ENCODE measurements at places on chromosomes 3 and 15.

- no peak for DNase-seq
Observed at GRCh38 chr3:188471723-188472122, 317.8 kb downstream of the LPP start.

DNA sequence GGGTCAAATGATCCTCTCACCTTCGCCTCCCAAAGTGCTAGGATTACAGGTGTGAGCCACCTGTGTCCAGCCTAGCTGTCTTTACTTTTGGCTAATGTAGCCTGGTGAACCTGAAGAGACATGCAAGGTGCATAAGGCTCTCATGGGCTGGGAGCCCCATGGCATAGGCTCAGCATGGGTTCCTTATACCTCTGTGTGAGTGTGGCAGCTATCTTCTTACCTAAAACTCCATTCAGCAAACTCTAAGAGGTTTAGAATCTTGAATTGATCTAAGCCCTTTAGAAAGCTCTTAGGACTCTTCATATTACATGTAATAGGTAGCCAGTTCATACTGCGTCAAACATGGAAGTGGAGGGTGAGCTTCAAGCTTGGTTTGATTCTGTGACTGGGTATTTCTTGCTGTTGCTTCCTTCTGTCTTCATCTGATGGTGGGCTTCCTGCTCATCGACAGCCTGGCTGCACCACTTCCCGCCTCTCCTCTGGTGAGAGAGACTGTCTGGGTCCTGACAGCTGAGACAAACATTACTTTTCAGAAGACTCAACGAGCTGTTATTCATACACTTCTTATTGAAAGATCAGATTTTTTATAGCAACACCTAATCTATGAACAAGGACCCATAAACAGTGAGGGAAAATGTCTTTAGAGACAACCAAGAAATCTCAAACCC lies 19.2 kb upstream of the TKT start:
- no peak for DNase-seq

GRCh38 chr3:55885721-55886120 lies 398.6 kb upstream of the WNT5A start:
- DNase-seq: no peak

DNA sequence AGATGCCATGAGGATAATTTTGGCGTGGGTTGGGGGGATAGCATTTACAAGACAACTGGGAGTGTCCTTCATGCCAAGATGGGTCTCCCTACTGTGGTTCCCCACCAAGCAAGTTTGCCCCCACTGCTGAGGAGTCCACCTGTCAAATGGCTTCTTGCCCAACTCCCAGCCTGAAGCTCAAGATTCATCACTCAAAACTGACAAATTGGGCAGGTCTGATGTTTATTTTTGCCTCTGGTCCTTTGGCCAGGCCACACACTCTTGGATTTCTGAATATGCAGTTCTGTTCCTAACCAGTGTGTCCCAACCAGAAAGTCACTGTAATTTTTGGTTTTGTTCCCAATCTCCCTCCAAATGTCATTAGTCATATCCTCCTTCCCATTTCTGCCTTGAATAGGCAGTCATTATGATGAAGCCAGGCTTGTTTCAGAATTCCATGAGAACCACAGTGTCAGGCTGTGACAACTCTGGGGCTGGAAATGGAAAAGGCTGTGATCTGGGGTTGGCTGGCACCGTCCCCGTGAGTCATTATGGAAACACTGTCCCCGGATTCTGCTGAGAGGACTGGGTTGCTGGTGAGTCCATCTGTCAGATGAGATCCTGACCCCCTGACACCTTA lies 29.3 kb upstream of the MEF2A start:
- no peak for DNase-seq

DNA sequence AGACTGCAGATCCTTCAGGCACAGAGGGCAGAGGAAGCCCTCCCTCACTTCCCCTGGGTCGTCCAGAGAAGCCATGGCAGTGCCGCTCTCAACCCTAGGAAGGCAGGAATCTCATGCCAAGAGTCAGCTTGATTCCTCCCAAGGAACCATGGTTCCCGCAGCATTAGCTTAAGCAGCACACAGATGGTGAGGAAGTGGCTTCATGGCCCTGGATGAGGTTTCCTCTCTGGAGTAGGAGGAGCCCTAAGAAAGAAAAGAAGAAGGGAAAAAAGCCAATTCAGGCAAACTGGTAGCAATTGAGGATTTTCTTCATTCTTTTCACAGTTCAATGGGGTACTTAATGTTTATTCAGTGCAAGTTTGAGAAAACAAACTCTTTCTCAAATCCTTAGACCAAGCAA lies 2.9 kb downstream of the RBSN start:
- no peak for DNase-seq

GRCh38 chr3:32296251-32297204 lies 58.0 kb downstream of the CMTM8 start:
- DNase-seq: peak; percentile 27

DNA sequence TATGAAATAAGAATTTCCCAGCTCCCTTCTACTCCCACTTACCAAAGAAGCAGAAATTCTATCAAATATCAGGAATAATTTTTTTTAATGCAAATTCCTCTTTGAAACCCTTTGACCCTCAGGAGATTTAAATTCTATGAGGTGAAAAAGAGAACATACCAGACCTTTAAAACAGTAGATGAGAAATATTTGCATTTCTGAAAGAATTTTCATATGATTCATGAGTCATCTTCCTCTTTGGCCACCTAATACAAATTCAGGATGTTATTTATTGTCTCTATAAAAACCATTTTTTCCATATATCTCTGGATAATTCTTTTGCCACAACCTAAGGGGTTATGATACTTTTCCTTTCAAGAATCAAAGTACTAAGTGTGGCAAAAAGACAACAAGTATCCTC lies 67.3 kb upstream of the ST3GAL6 start:
- no peak for DNase-seq

DNA sequence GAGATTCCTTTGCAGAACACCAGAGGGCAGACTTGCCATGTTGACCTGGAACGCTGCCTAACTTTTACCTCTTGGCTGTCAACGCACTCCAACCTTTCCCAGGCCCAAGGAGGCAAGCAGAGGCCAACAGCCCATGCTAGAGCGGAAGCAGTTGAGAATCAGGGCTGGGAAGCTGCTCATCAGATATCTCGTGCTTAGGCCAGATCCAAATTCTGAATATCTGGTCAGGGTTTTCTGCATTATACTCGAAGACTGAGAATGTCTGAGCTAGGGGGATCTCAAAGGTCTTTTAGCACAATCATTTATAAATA lies 2.5 kb downstream of the XIRP1 start:
- DNase-seq: peak; percentile 11

GRCh38 chr3:135008326-135008725 lies 213.3 kb downstream of the EPHB1 start:
- DNase-seq: no peak

DNA sequence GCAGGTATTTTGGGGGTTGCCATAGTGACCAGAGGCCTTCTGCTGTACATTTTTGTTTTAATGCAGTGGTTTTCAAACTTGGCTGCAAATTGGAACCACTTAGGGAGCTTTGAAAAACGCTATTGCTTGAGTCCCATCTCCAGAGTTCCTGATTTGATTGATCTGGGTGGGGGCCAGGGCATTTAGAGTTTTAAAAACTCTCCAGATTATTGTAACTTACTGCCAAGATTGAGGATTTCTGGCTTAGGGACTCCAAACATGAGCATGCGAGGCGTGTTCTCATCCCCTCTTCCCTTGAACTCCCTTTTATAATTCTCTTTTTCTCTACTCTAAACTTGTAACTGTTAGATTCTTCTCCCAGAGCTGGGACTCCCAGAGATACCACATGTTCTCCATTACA lies 340.8 kb upstream of the SUCLG2 start:
- DNase-seq: no peak

- no peak for DNase-seq
Observed at GRCh38 chr3:132160198-132160597, 125.4 kb upstream of the CPNE4 start.

DNA sequence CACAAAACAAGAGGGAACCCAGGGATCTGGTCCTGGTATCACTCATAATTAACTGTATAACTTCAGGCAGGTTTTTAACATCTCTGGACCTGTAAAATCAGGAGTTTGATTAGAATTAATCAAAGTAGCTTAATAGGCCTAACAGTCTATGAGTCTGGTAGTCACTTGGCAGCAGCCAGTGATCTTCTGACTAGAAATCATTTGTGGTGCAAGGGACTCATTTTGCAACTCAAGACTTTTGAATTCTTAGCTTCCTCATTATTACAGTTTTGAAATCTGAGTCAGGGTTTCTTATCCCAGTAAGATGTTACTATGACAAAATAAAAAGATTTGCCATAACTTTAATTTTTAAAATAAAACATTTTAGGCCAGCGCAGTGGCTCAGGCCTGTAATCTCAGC lies 70.8 kb downstream of the TMCC1 start:
- no peak for DNase-seq

GRCh38 chr3:136332776-136333175 lies 82.6 kb downstream of the PCCB start:
- DNase-seq: no peak

DNA sequence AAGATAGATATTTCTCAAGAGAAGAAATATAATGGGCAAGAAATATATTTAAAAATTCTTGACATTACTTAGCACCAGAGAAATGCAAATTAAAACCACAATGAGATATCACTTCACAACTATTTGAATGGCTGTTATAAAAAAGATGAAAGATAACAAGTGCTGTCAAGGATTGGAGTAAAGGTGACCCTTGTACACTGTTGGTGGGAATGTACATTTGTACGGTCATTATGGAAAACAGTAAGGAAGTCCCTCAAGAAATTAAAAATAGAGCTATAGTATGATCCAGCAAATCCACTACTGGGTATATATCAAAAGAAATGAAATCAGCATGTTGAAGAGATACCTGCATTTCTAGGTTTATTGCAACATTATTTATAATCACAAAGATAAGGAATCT lies 326.4 kb downstream of the GBE1 start:
- no peak for DNase-seq

DNA sequence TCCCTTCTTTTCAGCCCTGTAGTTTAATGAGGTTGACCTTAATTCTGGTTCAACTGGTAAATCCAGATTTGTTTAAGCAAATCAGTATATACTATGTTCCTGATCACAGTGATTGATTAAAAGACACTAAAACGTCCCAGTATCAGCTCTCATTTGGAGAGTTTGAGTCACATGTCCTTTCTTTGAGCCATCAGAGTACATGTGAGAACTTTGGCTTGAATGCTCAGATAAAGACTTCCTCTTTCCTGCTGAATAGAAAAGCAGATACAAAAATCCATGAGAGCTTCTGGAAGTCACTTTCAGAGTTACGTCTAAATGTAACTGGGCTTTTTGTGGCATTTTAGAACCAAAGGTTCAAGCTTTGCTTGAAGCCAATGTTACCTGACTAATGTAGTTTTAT lies 341.8 kb upstream of the SATB1 start:
- DNase-seq: no peak

GRCh38 chr3:155846119-155846518 lies 8.1 kb downstream of the SLC33A1 start:
- no peak for DNase-seq

GRCh38 chr15:90221246-90221900 lies 12.4 kb downstream of the CIB1 start:
- DNase-seq: no peak

DNA sequence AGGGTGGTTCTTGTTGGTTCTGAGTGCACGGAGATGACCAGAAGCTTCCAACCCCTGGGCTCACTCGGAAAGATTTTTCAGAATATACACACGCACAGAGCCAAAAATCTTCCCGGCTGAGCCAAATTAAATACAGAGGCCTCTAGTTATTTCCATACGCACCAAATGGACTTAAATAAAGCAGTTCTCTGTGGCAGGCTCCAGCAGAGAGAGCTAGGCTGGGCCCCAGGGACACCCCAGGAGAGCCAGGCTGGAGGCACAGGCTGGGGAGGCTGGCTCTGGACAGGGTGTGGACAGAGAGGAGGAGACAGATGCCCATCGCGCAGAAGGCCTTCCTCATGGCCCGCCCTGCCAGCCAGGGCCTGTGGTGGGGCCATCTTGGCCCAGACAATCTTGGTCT lies 115.9 kb downstream of the IQSEC1 start:
- DNase-seq: no peak

GRCh38 chr3:4438296-4438695 lies 28.8 kb downstream of the SUMF1 start:
- DNase-seq: no peak

GRCh38 chr3:55876560-55876959 lies 389.5 kb upstream of the WNT5A start:
- DNase-seq: no peak

DNA sequence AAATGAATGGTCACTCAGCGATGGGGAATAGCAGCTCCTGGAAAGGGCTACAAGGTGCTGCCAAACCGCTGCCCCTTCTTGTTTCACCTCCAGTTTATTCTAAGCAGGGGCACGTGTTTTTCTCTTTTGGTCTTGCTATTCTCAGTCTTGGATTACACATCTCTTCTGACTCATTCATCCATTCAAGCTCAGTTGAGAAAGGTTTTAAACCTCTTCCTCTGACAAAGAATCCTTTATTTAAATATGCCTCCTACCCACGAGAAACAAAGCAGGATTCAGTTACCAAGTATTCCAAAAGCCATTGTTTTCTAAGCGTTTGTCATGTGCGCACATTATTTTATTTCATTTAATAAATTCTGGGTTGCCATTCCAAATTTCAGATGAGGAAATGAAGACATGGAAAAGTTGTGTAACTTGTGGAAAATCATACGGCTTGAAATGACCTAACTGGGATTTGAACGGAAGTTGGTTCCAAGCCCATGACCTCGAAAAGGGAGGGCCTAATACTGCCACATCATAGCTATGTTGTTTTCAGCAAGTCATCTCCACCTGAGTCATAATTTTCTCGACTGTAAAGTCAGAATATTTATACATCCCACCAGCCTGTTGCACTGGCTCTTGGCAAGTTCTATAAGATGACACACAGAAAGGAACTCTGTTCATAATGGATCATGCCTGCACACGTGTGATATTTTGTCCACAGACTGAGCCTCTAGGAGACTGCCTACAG lies 292.0 kb upstream of the SLCO3A1 start:
- DNase-seq: no peak

DNA sequence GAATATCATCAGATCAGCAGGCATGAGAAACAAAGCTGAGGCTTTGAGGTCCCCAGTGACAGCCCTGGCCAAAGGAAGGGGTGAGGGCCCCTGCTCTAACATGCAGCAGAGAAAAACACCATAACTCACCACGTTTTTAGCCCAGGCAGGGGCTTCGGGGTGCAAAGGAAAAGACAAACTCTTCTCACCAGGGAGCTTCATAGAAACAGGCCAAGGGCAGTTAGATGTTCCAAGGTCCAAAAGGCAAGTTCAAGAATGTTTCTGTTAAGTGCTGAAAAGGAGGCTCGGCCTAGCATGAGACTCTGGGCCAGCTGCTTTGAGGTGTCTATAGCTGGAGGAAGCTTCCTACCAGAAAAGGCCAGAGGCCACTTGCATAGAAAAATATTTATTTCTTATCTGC lies 608.4 kb upstream of the CFAP20DC start:
- DNase-seq: no peak

- DNase-seq: no peak
Observed at GRCh38 chr3:25854214-25854613, 64.3 kb downstream of the OXSM start.

- DNase-seq: no peak
Observed at GRCh38 chr3:89494734-89495133, 387.3 kb downstream of the EPHA3 start.

All from stimulated activated CD8-positive, alpha-beta memory T cell treated with anti-CD3 and anti-CD28 coated beads, Interleukin-7, amount 100 ng/mL, for 1 hour (primary cell).